MM.1S (cell line): ENCODE measurements at places on chromosomes 3 and 15.

DNA sequence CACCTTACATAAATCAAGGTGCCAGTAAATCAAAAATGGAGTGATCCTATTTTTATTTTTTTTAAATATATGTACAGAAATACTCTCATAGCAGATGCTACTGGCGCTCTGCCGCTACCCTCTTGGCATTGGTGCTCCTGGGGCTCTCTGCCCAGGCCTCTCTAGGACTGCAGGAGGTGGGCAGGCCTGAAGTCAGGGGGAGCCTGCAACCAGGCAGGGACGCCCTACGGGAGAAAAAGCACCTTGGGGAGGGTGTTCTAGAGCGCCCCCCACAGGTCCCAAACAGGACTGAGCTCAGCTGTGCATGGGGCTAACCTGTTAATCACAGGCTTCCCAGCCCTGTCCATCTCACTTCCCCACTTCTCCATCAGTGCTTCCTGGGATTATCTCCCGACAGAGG lies 192.5 kb downstream of the SHQ1 start:
- DNase-seq: no peak

GRCh38 chr15:98147415-98147814 lies 186.9 kb downstream of the ARRDC4 start:
- no peak for DNase-seq

GRCh38 chr3:123480428-123480827 lies 31.5 kb upstream of the ADCY5 start:
- no peak for DNase-seq

GRCh38 chr3:76021376-76021775 lies 236.0 kb upstream of the ZNF717 start:
- no peak for DNase-seq

GRCh38 chr3:141410846-141411245 lies 42.5 kb downstream of the ZBTB38 start:
- DNase-seq: no peak

GRCh38 chr3:146115619-146116018 lies 45.4 kb downstream of the PLOD2 start:
- no peak for DNase-seq

- no peak for DNase-seq
Measured at GRCh38 chr3:15032650-15033049, 32.5 kb downstream of the MRPS25 start.

DNA sequence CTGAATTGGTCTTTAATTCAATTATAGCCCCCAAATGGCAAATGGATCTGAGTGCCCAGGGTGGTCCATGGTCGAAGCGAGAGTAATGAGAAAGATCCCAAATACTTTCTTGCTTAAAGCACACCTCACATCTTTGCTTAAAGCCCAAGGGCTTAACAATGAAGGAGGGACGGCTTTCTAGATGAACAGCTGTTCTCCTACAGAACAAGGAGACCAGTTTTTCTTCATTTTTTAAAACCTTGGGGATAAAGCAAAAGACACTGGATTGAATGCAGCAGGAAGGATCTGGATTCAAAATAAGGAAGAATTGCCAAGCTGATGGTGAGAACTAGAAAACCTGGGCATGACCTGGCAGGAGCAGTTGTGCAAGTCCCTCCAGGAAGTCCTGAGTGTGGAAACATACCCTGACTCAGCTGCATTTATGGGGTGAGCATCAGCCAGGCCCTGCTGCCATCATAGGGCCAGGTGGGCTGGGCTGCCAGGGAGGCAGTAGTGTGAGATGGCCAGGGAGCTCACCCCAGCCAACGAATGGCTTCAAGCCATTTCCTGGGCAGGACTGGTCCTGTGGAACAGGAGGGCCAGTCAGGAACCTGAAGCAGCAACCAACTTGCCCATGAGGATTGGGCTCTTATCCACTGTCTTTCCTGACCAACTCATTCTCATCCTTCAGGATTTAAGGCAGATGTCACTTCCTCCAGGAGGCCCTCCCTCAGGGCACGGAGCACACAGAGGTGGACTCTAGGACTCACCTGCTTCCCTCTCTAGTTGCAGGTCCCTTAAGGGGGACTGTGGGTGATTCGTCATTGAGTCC lies 18.4 kb upstream of the RHCG start:
- DNase-seq: no peak

DNA sequence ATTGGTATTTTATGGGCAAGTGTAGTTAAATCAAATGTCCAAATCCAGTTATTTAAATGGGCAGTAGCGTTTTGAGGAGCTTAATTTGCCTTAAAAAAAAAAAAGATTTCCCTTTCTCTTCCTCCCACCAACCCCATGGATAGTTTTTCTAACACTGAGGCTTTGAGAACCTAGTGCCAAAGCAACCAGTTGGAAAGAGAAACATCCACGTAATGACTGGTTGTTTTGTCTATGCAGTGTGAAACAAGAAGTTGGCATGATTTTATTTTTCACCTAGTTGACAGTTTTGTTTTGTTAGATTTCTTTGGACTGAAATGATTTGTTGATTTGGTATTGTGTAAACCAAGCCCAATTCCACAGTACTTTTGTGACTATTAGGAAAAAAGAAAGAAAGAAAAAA lies 170.0 kb downstream of the SOX2 start:
- DNase-seq: no peak

GRCh38 chr3:15676259-15676658 lies 74.7 kb downstream of the BTD start:
- DNase-seq: no peak

- DNase-seq: no peak
Measured at GRCh38 chr3:193998123-193998448, 137.9 kb upstream of the HES1 start.

DNA sequence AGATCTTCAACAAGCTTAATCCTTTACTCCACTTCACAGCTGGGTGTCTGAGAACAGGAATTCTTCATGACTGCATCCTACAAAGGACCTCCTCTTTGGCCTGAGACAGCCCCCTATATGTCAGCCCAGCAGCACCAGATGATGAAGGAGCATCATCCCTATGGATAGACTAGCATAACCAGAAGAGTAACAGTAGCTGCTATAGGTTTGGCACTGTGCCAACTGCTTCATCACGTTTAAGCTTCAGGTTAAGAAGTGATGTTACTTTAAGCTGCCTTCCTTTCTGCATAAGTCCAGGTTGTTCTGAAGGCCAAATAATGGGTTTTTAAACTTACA lies 50.6 kb downstream of the CMSS1 start:
- no peak for DNase-seq

DNA sequence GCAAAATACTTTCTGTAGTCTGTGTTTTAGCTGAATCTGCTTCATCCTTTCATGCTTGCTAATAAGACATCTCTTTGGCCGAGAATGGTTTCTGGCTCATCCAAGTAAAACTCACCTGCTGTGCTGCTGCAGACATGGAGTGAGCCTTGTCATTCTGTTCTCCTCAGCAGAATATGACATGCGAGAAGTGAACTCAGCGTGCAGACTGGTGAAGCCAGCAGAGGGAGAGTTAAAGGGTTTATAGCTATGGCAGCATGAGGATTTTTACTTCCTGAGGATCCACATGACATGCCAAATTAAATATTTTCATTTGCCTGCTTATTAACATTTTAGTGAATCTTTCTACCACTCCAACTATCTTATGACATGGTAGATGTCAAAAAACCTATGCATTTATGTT lies 658.4 kb upstream of the NECTIN3 start:
- DNase-seq: no peak

GRCh38 chr3:134365766-134366065 lies 8.5 kb downstream of the AMOTL2 start:
- DNase-seq: no peak
